ENCODE measurements at places on chromosomes 6 and 20.

- DNase-seq = no peak
These were observed 182.4 kb downstream of the CD109 start for GRCh38 chr6:73878403-73878802.

- DNase-seq = no peak
These were observed 34.9 kb downstream of the OSTM1 start for GRCh38 chr6:108039681-108040080.

GRCh38 chr6:83758533-83758932 lies 49.6 kb upstream of the SNAP91 start:
- no peak for DNase-seq

DNA sequence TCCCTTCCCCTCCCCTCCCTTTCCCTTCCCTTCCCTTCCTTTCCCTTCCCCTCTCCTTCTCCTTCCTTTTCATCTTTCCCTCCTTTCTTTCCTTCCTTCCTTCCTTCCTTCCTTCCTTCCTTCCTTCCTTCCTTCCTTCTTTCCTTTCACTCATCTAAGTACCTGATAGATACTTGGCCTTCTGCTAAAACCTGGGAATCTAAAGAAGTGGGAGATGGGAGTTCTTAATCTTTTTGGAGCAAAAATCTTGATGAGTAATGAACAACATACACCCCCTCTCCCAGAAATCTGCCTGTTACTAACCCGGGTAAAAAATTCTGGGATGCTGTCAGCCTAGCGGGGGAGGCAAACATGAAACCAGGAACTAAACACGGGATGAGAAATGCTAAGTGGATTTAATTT lies 100.7 kb downstream of the VEGFA start:
- DNase-seq = no peak

- DNase-seq = no peak
These were observed 3.6 kb downstream of the B3GALT4 start for GRCh38 chr6:33280539-33280938.

DNA sequence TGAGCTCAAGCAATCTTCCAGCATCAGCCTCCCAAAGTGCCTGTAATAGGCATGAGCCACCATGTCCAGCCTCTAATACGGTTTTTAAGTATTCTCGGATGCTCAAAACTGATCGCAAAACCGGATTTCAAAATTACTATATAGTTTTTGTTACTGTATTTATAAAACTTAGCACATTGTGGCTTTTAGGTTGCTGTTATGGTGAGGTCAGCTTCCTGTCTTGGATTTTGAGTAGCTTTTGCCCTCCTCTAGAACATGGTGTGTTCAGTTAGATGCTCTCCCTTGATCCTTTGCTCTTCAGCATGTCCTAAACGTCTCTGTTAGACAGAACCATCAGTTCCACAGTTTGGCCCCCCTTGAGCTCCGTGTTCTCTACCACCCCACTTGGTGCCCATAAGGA lies 96.2 kb downstream of the RPP40 start:
- no peak for DNase-seq

DNA sequence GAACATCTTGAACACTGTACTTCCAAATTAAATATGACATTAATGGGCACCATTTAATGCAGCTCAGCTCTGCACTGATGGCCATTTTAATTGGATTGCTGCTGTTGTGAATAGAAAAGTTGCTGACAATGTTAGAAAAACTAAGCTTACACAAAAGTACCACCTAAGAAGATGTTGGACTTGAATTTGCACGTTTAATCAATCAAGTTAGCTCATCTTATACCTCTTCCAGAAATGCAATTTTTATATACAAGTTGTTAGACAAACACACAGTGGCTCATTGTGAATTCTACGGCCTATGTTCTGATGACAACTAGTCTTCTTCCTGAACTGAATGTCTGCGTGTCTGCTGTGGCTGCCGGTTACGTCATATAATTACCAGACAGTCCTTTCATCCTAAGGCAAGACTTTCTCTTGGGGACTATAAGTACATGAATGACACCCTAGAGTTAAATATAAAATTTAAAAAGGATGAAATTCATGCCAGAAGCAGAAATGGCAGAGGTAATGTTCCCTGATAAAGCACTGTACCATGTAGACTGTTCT lies 330.2 kb downstream of the EPM2A start:
- no peak for DNase-seq

GRCh38 chr6:65819152-65819551 lies 112.1 kb upstream of the EYS start:
- DNase-seq = no peak

- DNase-seq = no peak
These were observed 57.3 kb upstream of the SMLR1 start for GRCh38 chr6:130769861-130770260.

DNA sequence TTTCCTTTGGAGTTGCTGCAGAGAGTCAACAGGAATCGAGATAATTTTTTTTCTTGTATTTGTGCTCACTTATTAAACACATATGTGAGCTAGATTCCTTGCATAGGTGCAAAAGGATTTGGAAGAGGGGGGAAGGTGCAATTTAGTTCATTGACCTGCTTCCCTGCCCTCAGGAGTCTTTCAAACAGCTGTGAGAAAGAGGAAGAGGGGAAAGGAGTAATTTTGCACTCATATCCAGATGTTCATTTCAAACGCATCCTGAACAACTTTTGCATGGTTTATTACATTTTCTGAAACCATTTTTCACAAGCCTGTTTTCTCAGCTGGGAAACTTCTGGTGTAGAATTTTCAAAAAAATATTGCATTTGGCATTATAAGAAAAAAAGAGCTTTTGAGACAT lies 795.0 kb downstream of the MAFB start:
- no peak for DNase-seq

DNA sequence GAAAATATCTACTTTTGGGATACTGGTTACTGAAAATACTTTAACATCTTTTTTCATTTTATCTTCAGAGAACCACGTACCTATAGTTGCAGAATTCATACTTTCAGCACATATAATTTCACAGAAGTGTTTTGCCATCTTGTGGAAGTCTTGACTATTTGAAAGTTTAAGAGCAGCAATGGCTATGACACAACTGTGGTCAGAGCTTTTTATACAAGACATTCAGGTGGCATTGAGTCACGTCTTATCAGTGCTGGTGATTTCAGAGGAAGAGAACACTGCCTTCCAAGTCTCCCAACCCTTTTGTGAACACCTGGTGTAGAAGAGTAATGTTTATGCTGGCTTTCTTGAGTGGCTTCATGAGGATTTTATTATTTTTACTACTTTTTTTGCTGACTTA lies 171.6 kb downstream of the ARID1B start:
- no peak for DNase-seq

DNA sequence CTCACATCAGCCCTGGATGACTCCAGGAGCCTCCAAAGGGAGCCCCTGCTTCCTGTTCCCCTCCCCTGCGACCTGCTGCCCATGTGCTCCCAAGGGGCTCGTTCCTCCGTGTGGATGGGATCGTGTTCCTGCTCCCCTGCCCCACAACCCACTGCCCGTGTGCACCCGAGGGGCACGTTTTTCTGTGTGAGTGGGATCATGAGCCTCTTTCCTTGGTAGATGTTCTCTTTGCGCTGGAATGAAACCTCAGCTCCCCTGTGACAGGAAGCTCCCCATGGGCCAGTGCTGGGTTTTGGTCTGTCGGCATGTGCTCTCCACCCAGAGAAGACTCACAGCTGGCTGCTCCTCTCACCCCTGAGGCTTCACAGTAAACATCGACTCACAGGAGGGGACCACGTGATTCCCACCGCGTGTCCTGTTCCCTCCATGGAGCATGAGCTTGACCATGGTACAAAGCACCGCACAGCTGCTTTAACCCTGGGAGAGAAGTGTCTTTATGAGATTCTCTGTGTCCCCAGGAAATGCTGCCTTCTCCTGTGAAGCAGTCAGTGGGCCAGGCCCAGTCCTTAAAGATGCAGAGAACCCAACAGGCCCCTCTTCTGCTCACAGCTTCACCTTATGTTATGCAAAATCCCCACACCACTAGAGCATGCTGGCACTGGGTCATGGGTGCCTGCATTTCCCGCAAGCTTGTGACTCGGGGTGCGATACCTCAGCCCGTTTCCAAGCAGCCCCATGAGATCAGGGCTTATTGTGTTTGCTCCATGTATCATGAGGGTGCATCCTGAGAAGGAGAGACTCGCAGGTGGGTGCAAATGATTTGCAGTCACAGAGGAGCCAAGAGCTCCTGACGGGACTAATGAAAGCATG lies 215.1 kb downstream of the ERMARD start:
- DNase-seq = no peak

- no peak for DNase-seq
These were observed 1.2 kb downstream of the ATF6B start for GRCh38 chr6:32126880-32127279.

DNA sequence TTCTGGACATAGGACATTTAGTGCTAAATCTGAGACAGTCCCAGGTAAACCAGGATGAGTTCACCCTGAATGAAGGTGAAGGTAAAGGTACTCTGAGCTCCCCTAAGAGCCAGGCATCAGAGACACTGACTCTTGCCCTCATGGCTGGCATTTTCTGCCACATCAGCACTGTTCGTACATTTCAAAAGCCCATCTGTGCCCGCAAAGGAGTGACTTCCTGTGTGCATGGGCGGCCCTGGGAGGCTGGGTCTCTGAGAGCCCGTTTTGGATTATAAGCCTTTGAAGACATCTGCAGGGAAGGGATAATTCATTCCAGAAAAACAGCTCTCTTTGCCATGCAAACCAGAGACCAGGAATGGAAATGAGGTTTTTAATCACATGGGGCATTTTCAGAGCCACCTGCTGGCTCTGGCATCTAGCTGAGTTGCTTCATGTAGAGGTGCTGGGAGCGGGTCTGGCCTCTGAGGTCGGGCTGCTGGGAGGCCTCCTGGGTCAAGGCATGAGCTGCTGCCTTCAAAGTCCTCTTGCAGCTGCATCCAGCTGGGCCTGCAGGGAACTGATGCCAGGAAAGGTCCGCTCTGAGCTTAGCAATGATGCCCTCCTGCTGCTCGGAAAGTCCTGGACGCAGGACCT lies 348.3 kb downstream of the DHX35 start:
- no peak for DNase-seq

DNA sequence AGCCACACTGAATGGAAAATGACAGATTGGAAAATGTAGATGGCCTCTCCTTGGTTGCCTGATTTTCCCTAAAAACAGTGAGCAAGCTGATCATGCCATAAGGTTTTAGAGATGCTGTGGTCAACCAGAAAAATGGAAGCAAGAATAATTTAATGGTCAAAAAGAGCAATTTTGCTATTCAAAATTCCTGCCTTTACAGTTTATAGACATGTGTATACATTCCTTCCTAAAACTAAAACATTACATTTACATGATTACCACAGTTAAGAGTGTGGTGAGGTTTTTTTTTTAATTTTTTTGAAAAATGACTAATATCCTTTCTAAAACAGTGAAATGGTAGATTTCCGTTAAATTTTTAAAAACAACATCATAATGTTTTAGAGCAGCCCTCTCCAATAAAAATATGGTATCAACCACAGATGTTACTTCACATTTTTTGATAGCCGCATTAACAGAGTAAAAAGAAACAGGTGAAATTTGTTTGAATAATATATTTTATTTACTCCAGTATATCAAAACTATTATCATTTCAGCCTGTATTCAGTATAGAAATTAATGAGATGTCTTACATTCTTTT lies 407.0 kb upstream of the SOX4 start:
- no peak for DNase-seq

DNA sequence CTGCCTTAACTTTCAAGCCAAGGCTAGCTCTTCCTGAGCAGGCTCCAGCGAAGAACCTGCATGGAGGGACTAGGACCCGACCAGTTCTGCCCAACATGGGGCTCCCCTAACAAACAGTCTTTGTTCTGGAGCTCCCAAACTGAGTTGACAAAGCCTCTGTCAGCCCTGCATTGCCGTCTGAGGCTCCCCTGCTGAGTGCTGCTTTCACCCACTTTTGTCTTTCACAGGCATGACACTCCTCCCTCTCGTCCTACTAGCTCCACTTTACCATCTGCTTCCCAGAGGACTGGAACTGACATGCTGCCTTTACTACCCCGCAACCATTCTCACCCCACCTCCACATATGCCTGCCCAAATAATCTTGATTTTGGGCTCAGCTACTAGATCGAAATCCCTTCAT lies 45.1 kb upstream of the B4GALT5 start:
- DNase-seq = peak; percentile 63

DNA sequence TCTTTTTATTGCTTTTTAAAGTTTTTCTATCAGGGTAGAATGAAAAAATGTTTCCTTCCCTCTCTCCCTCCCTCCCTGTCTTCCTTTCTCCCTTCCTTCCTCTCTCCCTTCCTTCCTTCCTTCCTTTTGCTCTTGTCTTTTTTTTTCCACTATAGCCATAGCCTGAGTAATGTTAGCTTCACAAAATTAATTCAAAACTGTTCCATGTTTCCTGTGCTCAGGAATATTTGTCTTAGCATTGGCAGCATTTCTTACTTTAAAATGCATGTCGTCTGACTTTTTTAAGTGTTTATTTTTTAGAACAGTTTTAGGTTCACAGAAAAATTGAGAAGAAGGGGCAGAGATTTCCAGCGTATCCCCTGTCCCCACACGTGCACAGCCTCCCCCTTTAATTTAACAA lies 730.8 kb upstream of the CITED2 start:
- no peak for DNase-seq

DNA sequence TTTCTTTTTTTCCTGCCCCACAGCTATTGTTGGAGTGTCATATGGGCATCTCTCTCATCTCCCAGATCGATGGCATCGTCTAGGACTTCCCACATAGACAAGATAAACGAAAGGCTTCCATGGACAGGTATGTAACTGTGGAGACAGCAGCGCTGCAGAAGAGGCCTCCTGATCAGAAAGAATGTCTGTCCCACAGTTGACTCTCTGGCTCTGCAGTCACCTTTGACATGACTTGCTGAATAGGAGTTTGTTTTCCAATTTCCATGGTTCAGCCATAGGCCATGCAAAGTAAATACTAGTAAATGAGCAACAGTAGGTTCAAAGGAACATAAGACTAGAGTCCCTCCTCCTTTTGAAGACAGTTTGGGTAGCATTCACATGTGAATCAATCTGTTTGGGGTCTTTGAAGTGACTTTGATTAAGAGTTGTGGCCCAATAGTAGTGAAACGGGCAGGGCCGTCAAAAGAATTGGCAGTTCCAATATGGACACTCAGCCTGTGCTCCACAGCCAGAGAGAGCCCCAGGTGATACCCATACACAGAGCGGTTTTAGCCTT lies 134.7 kb upstream of the IFNGR1 start:
- DNase-seq = no peak

DNA sequence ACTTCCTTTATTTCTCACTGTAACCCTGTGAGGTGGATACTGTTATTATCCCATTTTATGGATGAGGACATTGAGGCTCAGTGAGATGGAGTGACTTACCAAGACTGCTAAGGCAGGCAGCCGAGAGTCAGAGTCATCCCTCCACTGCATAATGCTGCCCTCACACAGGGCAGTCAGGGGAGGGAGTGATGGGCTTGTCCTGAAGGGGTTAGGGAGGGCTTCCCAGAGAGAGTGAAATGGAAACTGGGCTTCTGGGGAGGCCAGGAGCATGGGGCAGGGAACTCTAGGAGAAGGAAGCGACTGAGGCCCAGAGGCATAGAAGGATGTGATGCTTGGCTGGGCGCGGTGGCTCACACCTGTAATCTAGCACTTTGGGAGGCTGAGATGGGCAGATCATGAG lies 31.1 kb downstream of the TM9SF4 start:
- DNase-seq = no peak

GRCh38 chr20:19659448-19659847 lies 98.6 kb upstream of the RIN2 start:
- DNase-seq = no peak

Data from NT2/D1 (cell line).